ENCODE measurements at places on chromosomes 7 and 10.

DNA sequence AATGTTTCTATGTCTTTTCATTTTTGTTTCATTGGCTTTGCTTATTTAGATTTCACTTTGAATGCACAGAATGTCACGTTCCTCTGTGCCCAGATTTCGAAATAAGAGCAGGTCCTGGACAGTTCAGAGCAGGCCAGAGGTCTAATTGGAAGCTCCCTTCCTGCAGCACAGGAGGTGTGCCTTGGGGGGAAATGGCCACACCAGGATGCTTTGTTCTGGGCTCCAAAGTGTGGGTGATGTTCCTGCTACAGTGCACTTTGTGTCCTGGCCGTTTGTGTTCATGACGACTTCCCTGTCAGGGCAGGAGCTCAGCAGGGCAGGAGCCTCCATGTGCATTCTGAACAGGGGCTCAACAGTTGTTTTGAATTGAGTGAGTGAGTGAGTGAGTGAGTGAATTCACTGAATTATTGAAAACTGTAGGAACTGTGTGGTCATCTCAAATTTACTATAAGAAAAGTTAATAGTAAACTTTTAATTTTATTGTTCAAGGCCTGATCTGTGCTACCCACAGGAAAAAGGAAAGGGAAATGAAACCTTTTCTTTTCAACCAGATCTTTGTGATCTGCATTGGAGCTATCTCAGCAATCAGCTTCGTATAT lies 109.5 kb upstream of the GJD4 start:
- no peak for DNase-seq

- DNase-seq: no peak
Observed at GRCh38 chr7:92809397-92809759, 27.0 kb downstream of the CDK6 start.

- DNase-seq: no peak
Observed at GRCh38 chr7:158042156-158042880, 545.3 kb downstream of the PTPRN2 start.

DNA sequence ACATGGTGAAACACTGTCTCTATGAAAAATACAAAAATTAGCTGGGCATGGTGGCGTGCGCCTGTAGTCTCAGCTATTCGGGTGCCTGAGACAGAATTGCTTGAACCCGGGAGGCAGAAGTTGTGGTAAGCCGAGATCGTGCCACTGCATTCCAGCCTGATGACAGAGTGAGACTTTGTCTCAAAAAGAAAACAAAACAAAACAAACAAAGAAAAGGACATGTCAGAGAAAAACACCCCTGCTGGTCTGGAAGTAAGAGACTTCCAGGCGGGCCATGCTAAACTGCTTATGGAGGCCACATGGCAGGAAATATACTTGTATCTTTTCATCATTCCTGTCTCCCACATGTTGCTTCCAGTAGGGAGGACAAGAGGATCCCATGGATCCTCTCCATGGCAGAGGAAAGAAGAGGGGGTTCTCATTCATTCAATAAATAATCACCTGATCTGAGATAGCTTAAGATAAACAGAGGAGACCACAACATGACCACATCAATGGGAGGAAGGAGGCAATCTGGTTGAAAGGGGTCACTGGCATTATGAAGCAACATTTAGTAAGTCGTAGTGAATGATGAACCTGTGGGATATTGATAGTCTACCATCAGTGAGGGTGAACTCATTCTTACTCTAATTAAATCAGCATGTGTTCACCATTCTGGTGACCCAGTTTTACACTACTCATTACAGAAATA lies 60.5 kb upstream of the ZNF138 start:
- no peak for DNase-seq

- no peak for DNase-seq
Observed at GRCh38 chr10:25704622-25705021, 229.4 kb upstream of the MYO3A start.

DNA sequence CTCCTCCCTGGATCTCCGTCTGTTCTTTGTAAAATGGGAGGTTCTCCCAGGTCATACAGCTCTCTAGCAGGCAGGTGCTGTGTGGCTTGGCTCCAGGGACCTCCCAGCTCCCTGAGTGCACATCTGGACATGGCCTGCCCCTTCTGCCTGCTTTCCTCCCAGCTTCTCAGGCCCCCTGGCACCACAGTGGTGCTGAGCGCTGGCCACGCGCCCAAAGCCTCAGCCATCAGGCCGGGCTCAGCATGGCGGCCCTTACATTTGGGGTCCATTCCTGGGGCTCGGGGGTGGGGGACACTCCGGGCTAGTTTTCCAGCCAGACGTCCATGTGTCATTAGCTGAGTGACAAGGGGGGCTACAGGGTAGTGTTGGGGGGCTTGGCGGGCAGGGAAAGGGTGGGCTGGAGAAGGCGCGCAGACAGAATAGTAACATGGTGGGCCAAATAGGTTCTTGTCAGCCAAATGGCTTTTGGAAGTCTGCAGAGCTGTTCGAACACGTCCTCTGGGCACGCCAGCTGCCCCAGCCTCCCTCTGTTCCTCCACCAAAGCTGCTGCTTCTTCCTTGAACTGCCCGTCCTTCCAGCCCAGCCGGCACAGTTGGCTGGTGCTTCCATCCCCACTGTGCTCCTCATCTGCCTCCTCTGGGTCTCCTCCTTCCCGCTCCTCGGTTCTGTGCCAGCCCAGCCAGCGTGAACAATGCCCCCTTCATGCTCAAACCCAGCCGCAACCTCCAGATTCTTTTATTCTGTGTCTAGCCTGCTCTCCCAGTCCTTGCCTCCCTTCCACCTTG lies 65.9 kb downstream of the GOLGA7B start:
- DNase-seq: no peak

- DNase-seq: no peak
Observed at GRCh38 chr7:157614457-157615020, 277.7 kb downstream of the DNAJB6 start.

DNA sequence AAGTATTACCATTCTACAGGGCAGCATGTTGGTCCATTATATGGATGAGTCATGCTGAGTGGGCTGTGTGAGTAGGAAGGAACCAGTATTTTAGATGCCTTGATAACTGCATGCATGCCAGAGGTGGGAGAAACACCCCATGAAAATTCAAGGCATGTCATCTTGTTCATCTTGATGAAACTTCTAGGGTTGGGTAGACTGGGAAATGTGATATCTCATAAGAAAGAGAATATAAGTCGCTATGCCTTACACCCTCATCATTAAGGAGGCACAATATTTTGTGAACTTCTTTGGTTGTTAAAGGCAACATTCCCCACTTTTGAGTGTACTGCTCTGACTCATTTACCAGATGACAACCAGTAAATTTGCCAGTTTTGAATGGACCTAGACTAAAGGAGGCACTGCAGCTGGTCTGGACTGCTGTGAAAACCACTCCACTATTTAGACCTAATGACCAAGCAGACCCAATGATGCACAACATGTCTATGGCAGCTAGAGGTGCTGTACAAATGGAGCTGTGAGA lies 48.0 kb downstream of the ZNF365 start:
- no peak for DNase-seq

GRCh38 chr10:59098831-59099452 lies 77.5 kb upstream of the PHYHIPL start:
- no peak for DNase-seq

DNA sequence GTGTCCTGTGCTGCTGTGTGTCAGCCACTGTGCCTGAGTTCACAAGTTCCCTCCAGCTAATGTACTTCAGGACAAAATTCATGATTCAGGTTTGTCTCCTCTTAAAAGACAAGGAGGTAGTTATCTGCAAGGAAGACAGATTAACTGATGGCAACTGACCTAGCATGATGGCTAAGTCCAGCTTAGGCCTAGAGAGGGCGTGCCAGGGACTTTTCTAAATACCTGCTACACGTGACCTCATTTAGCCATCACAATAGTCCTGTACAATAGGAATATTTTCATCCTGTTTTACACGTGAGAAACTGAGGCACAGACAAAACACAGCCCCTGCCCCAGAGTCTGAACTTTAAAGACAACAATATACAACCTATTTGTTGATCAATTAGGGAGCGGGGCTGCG lies 275.7 kb downstream of the XPNPEP1 start:
- no peak for DNase-seq

GRCh38 chr7:131948434-131949053 lies 392.1 kb upstream of the PODXL start:
- DNase-seq: no peak

DNA sequence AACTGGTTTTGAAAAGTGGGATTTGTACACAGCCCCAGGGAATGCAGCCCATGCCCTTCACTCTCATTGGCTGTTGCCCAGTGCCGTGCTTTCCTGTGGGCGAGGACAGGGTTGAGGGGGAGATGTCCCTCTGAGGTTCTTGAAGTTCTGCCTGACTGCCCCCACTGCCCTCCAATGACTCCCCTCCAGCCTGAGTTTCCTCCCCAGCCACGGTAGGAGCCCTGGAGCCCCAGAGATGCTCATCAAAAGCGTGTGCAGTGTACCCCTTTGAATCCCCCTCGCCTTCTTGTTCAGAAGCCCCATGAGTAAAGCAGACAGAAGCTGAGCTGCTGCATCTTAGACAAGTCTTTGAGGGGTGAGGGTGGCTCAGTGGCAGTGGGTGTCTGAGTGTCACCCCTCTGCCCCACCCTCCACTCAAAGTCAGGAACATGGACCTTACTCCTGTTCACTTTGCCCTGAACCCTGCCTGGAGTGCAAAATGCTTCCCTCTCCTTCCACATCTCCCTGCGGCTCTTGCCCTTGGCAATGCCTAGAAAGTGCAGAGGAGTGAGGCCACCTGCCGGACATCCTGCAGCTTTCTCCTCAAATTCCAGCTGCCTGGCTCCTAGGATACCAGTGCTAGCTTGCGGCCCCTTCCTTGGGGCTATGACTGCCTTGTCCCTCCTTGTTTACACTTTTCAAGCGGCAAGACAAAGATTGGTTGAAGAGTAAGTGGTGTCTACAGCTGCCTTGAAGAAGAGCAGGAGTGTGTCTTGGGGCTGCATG lies 19.9 kb downstream of the FAM241B start:
- no peak for DNase-seq

DNA sequence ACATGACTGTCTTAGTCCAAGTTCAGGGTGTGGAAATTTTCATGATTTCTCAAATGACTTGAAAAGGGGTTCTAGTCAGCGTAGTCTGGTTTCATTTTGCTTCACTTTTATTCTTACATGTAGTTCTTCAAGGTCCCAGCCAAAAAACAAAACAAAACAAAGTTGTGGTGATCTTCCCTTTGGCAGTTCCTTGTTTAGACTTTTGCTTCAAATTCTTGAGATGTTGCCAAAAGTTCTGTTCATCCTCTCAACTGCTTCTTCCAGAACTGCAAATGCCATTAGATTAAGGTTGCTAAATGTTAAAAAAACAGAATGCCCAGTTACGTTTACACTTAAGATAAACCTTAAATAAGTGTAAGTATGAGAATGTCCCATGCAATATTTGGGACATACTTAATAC lies 370.8 kb upstream of the LRRTM3 start:
- DNase-seq: no peak

DNA sequence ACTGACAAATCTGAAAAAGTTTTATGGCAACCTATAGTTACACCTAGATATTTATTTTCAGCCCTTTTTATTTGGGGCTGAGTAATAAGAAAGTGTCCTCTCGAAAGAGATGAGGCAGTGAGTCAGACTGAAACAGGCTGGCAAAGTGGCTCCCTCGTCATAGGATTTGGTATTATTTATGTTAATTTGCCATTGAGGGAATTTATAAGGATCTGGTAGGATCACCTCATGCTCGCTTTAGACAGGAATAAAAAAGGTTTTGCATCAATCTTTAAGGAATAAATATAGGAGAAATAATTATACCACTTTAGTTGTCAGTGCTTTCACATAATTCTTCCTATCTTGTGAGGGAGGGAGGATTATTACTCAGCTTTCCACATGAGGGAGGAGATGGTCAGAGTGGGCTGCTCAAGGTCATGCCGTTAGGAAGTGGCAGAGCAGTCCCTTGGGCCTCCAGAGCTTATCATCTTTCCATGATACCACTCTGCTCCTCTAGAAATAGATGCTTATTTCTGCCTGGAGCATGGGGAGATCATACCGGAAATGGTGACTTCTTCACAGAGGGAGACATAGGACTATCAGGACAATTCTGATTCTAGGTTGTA lies 356.8 kb downstream of the GPR158 start:
- DNase-seq: no peak

GRCh38 chr10:132141526-132142395 lies 45.0 kb upstream of the DPYSL4 start:
- DNase-seq: no peak

DNA sequence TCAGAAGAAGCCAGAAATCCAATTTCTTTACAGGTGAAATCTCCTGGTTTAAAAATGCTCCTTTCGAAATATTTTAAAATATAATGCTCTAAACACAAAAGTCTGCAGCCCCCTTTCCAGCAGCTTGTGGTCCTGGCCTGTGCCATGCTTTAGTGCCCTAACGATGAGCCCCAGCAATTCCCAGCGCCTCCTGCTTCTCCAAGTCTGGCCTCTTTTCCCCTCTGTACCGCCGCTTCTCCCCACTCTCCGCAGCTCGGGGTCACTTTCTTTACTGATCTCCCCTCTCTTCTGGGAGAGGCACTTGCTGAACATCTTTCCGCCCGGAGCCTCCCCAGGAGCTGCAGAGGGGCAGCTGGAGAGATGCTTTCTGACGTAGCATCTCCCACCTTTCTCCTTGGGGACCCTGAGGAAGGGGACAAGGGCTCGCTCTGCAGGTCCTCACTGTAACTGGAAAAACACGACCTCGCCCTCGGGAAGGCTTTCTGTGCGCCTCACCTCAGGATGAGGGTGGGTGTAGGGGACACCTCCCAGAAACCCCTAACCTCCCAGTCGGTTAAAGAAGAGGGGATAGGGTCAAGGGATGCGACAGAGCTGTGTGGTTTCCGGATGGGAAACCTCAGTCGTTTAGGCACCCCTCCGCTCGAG lies 565 bp upstream of the INA start:
- DNase-seq: no peak

DNA sequence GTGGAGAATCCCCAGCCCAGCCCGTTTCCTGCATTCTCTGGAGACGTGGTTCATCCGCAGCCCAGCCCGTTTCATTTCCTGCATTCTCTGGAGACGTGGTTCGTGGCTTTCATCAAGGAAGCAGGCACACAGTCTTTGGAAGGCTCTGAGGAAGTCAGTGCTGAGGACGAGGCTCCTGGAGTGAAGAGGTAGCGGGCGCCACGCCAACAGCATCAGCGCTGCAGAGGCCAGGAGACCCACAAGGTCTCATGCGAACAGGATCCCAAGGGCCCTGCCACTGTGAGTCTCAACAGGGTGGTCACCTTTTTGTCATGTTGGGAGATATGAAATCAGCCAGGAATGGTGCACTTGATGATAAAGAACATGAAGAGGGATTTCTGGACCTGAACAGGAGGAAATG lies 12.4 kb upstream of the TCERG1L start:
- no peak for DNase-seq

GRCh38 chr10:98611436-98611835 lies 164.7 kb upstream of the HPS1 start:
- no peak for DNase-seq

GRCh38 chr10:80474941-80475340 lies 20.8 kb downstream of the TSPAN14 start:
- DNase-seq: no peak

GRCh38 chr10:30701451-30702173 lies 72.1 kb upstream of the LYZL2 start:
- no peak for DNase-seq

DNA sequence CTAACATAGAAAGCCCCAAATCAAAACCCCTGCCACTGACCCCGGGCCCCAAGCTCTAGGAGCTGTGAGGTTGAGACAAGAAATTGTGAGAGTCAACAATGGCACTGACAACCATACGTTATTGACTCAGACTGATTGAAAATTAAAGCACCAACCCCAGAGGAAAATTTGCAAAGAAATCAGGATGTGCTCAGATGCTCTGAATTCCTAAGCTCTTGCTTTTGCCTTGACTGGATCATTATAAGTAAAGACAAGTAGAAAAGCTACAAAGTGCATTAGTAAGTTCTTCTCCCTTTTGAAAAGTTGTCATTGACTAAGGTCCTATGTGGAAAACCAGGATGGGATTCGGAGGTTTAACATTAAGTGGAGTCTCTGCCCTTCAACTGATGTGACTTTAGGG lies 130.2 kb downstream of the SAMD9 start:
- DNase-seq: no peak
